ENCODE measurements at places on chromosomes 7 and 10. TPM values are rescaled to one million over a fixed set of nuclear protein-coding genes. Genes with fewer than 3 reads are reported as not detected.

ATG9B gene
- not detected for total RNA-seq

PIK3CG gene
- 0.11 TPM for total RNA-seq

NCF1 gene
- not detected for total RNA-seq

ZNF518A gene
- 22.7 TPM for total RNA-seq

VPS41 gene
- total RNA-seq, result 88.2 TPM

SFTPA1 gene
- total RNA-seq, result not detected

OR2A2 gene
- total RNA-seq, result not detected

TRIM50 gene
- total RNA-seq, result not detected

Data from articular chondrocyte of knee joint (primary cell).